Stimulated activated CD8-positive, alpha-beta memory T cell treated with anti-CD3 and anti-CD28 coated beads, Interleukin-2, amount 100 ng/mL, for 48 hours (primary cell): ENCODE measurements at places on chromosomes 2 and 18.

DNA sequence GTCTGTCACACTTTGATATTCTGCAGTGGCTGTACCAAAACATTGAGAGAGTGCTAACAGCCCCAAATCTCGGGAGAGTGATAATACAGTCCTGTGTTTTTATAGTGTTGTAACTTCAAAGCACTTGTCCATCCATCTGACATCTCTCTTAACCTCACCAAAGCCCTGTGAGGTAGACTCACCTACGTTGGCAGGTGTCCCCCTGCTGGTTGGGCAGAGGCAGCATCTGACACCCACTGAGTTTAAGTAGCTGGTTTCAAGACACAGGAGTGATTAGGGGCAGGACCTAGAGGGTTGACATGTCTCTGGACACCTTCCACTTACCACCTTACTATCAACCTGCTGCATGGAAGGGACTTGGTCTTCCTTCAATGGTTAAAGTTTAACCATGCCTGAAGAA lies 22.9 kb downstream of the COLEC12 start:
- no peak for DNase-seq

DNA sequence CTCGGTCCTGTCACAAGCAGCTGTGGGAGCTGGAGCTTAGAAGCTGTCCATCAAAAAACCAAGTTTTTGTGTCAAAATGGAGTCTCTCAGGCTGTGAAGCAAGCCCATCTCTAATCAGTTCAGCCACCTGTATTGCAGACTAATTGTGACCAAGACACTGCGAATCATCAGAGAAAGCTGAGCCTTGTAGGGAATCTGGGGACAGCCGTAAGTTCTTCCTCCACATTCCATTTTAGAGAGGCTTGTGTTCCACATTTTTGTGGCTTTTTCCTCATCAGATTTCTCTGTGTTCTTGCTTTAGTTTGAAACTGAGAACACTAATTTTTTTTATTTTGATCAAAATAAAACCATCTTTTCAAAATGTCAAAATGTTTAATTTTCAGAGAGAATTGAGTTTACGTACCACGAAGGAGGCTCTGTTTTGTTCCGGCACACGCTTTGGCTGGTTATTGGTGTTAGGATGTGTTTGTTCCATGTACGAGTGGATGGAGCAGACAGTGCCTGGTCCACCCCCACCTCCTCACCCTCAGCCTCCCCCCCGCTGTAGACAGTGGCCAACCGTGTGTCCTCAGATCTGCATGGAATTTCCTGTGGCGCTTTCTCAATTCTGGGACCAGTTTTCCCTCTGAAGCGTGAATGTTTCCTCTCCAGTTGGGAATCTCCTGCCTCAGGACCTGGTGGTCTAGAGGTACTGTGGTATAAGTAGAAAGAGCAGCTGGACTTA lies 140.8 kb downstream of the AGAP1 start:
- no peak for DNase-seq

GRCh38 chr2:232951891-232952290 lies 61.2 kb downstream of the NGEF start:
- no peak for DNase-seq

DNA sequence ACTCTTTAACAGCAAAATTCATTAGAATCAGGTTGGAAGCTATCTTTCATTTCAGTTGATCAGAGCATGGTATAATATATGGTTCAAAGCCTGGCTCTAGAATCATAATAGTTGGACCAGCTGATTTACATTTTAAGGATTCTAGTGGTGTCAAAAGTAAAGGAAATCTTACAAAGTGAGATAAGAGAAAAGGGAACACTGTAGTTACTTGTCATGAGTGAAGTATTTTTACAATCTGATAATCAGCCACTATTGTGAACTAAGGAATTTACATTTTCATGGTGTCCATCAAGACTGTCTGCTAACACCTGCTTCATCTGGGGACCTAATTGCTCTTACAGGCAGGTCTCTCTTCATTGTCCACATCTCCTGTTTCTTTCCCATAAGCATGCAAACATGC lies 161.1 kb downstream of the SLC39A10 start:
- DNase-seq, result no peak

GRCh38 chr2:16625759-16626158 lies 39.9 kb downstream of the CYRIA start:
- DNase-seq, result no peak

DNA sequence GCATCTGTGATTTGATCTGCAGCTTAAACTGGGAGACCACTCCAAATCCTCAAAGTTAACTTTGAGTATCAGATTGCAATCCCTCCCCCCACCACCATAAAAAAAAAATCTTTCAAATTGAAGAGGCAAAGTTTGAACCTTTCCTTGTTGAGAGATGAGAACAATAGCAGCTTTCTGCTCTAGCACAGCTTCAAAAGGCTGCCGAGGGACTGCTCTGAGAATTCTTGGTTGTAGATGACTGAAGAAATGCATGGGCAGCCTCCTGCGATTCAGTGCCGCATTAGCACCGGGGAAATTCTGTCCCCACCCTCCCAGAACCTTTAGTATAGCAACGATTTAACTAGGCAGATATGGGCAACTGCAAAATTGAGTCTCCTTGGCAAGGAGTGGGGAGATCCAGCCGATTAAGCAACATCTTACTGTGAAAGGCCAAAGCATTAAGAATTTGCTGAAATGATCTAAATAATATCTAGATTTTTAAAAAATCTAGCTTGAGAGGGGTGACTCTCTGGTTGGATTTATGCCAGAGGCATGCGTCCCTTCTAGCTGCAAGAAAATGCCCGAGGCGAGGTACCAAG lies 3.9 kb upstream of the SP5 start:
- no peak for DNase-seq

GRCh38 chr2:14355102-14355501 lies 277.4 kb upstream of the LRATD1 start:
- DNase-seq, result no peak

- no peak for DNase-seq
These were observed 27.1 kb upstream of the PIEZO2 start for GRCh38 chr18:11176481-11176881.

DNA sequence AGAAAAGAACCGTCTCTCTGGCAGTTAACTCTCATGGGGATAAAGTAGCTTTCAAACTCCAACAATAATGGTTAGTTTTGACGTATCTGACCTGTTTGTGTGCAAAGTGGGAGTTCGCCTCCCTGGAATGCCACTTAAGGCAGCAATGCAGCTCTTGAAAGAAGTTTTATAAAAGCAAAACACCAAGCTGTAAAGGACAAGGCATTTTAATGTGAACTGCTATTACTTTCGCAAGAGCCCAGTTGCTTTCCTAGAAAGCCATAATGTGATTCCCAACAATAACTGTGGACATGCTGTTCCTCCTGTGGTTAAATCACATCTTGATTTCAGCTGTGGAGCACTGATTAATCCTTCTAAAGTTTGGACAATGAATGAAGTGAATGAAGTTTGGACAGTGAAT lies 303.7 kb downstream of the PTPRM start:
- no peak for DNase-seq

DNA sequence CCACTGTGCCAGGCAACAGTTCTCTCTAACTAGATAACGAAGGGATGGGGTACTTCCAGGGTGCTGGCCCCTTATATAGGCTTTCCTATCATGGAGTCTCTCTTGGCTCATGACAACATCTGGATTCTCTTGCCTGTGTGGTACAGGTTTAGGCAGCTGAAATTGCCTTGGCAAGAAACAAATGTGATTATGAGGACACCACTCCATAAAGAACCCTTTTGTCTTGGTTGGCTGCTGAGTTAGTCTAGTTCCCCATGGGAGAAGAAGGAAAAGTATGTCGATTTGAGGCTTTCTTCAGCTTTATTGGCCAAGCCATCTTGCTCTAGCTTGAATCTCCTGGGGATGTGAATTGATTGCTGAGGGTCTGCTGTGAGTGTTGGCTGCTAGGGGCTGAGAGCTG lies 76.3 kb upstream of the ZCCHC2 start:
- DNase-seq, result no peak

DNA sequence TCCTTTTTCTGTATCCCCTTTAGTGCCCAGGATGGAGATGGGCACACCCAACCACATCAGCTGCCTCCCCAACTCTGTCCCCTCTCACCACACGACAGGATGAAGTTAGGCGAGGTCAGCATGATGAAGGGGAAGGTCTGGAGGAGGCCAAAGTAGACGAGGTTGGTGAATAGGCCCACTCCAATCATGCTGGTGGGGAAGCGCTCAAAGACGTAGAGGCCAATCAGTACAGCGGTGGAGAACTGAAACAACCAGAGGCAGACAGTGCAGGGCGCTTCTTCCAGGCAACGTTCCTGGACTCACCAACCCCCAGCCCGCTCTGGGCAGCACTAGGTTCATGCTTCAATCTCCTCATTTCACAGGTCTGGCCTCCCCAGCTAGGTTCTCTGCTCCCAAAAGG lies 2.9 kb downstream of the TEX261 start:
- DNase-seq, result no peak

DNA sequence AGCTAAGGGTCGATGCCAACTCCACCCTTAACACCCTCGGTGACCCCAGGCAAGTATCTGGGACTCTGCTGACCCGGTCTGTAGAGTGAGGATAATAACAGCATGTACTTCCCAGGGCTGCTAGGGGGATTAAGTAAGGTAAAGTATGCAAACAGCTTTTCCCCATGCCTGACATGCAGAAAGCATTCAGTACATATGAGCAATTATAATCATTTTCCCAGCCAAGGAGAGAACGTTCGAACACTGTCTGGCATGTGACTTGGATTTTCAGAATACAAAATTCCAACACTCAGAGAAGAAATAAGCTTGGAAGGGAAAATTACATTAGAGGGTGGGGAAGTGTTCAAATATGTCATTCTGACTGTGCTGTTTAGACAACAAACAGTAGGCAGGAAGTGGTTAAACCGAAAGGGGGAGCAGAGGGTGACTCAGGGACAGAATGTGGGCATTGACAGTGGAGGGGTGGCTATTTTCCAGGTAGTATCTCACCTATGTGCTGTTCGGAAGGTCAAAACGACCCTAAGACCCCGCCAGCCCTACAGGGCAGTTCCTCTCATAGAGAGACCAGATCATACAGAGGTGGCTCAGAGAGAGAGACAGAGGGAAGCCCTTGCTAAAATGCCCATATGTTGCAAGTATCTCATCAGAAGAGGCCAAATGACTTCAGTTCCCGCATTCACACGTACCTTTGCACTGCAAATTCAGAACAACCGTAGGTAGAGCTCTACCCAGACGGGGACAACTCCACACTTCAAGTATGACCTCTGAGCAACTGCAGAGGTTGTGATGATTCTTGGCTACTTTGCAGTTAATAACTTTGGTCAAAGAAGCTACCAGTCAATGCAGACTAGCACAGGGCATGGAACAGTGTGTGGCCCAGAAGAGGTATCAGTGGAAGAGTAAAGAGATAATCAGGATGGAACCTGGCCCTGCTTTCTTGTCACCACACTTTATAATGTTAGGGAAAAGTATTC lies 14.8 kb downstream of the ASPRV1 start:
- DNase-seq, result peak; percentile 23

- DNase-seq, result peak; percentile 87
These were observed 15.8 kb upstream of the ZAP70 start for GRCh38 chr2:97697252-97698235.

DNA sequence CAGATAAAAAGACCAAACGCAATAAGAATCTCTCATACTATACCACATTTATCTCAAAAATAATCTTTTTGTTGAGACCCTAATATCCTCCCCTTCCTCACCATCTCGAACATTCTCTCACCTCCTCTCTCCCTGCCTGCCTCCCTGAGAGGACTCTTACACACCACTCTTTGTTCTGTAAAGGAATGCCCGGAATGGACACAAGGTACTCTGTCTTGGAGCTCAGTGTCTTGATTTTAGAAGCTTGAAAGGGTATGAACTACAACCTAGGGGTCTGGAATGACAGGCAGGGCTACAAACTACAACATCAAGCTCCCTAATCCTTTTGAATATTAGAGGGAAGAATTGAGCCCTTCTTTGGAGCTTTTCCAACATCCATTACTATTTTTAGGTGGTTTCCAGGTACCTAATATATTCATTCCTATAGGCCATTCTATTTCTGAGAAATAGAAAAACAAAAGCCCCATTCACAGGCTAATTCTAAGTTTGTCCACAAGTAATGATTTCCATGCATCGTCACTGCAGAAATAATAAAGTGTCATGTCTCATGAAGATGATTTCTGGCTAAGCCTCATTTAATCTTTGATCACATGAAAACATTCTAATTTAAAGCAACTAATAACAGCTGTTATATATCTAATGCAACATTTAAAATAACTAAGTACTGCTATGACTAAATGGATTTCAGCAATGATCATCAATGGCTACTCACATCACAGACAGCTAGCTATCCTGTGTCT lies 60.6 kb downstream of the LRP2 start:
- no peak for DNase-seq

DNA sequence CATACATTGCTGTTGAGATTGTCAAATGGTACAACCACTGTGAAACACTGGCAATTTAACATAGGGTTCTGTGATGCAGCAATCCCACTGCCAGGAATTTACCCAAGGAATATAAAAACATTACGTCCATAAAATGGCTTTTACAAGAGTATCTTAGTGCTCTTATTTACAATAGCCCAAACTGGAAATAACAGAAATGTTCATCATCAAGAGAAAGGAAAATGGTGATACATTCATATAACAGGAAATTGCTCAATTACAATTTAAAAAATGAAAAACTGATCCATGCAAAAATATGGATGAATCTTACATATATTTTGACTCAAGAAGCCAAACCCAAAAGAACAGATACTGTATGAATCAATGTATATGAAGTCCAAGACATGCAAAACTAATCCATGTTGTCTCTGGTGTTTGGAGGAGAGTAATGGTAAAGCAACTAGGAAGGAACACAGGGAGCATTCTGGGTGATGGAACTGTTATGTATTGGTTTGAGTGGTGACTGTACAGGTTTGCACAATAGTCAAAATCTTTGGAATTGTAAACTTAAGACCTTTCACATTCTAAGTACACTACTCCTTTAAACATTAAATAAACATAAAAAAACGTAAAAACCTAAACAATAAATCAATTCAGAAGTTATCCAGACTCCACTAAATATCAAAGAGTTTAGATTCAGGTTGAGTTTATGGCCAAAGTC lies 104.8 kb upstream of the WDR75 start:
- DNase-seq, result no peak

DNA sequence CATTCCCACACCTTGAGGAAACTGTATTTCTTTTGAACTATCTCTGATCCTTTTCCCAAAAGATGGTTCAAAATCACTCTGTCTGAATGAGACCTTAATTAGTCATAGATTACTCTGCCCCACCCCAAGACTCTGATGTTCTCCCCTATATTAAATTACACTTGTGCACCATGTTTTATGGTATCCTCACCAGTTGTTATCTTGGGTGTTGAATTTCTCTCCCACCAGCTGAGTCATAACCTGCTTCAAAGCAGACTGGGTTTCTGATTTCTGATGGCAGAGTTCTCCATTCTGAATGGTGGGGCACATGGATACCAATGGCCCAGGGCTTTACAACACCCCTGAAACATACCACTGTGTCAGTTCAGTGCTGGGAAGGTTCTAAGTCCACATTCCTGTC lies 15.0 kb downstream of the CDH20 start:
- DNase-seq, result no peak

GRCh38 chr2:111923276-111923804 lies 24.9 kb downstream of the MERTK start:
- DNase-seq, result no peak

DNA sequence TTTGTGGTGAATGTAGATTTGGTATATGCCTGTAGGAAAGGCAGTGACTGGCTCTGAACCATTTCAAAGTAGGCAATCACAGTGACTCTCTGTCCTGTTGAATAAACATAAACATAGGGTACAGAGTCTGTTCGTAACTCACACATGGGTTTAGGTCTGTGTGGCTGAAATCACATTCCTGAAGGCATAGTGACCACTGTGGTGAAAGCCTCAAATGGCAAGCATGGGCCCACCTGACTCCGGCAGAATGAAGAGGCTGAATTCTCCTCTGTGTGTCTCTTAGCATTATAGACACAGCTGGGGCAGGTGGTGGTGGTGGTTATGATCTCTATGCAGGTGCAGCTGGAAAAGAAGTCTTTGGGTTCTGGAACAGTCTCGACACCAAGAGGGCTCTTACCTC lies 61.2 kb downstream of the ITGA6 start:
- DNase-seq, result no peak
